ENCODE measurements at places on chromosomes 5 and 9. TPM values are rescaled to one million over a fixed set of nuclear protein-coding genes. Genes with fewer than 3 reads are reported as not detected.

The MZB1 gene
- total RNA-seq = 0.24 TPM

The SPINK4 gene
- not detected for total RNA-seq

- no peaks in the 10 kb centered on the region for H3K4me1 ChIP-seq
- H3K4me3 ChIP-seq = no peak overlapping the region
- DNase-seq = no peak
- peaks cover 78% of the 10 kb centered on the region for H3K27me3 ChIP-seq
- H3K27ac ChIP-seq = no peak overlapping the region
Measured at GRCh38 chr9:131839281-131840084, 99.6 kb upstream of the RAPGEF1 start.

DNA sequence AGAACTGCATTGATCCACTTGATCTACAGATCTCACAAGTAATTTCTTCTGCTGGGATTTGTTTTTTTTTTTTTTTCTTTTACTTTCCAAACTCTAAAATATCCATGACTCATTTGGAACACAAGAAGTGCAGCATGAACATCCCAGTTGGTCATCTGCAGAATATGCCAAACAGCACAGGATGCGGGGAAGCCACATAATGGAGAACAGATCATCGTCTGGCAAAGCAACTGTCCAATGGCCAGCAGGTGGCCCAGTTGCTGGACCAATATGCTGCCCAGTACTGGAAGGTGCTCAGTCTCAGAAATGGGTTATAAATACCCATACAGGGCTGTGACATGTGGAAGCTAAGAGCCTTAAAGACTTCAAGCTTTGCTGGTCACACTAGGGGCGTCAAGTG lies 221.3 kb upstream of the TAS2R1 start:
- peak; percentile 30 for DNase-seq
- H3K27ac ChIP-seq = no peak overlapping the region
- peaks cover 87% of the 10 kb centered on the region for H3K27me3 ChIP-seq
- H3K36me3 ChIP-seq = no peaks in the 10 kb centered on the region
- no peaks in the 10 kb centered on the region for H3K4me1 ChIP-seq
- H3K4me3 ChIP-seq = no peak overlapping the region

DNA sequence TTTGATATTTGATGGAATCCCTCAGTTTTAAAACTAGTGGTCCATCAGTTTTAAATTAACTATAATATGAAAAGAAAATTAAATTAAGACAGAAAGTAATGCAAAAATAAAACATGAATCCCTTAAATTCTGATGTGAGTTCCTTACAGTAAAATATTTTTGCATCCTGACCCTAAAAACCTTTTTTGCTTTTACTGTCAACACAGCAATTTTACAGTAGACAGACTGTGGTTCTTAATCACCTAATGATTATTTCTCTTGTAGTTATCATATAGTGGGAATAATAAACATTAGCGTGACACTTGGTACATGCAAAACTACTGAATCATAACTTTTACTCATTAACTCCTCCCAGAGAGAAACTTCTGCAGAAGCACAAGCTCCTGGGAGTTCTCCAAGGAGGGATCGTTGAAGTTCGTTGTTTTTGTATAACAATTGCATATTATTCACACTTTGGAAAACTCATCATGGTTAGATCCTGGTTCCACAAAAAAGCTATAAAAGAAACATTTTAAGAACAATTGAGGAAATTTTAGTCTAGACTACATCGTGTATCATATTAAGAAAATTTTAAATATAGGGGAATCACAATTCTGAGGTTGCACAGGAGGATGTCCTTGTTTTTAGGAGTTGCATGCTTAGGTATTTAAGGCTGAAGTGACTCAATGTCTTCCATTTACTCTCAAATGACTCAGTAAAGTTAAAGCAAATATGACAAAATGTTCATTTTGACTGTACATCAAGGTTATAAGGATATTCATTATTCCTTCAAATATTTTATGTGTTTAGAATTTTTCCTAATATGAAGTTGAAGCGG lies 88.2 kb upstream of the NIPAL4 start:
- no peak overlapping the region for H3K4me3 ChIP-seq
- no peak for DNase-seq
- no peaks in the 10 kb centered on the region for H3K27me3 ChIP-seq
- H3K4me1 ChIP-seq = no peaks in the 10 kb centered on the region
- H3K27ac ChIP-seq = no peak overlapping the region
- H3K36me3 ChIP-seq = no peaks in the 10 kb centered on the region

GRCh38 chr5:97425511-97425910 lies 242.5 kb upstream of the RIOK2 start:
- no peaks in the 10 kb centered on the region for H3K4me1 ChIP-seq
- no peak overlapping the region for H3K4me3 ChIP-seq
- H3K27ac ChIP-seq = no peak overlapping the region

GRCh38 chr9:12640016-12640587 lies 53.1 kb upstream of the TYRP1 start:
- DNase-seq = no peak
- peaks cover 20% of the 10 kb centered on the region for H3K27me3 ChIP-seq
- H3K36me3 ChIP-seq = no peaks in the 10 kb centered on the region
- no peaks in the 10 kb centered on the region for H3K4me1 ChIP-seq

GRCh38 chr5:121027636-121028035 lies 563.5 kb downstream of the PRR16 start:
- no peaks in the 10 kb centered on the region for H3K4me1 ChIP-seq
- no peak for DNase-seq

All from Calu3 (cell line).